Body of pancreas (tissue), 4 donors: ENCODE measurements at places on chromosomes 6 and 20. TPM values are rescaled to one million over a fixed set of nuclear protein-coding genes. Genes with fewer than 3 reads are reported as not detected.

The SLC2A10 gene
- 95.3 TPM for total RNA-seq

The FHL5 gene
- 4.9 TPM for total RNA-seq

- DNase-seq = no peak
Observed at GRCh38 chr6:57182017-57182432, 9.9 kb downstream of the BAG2 start.

The NKAIN4 gene
- not detected for total RNA-seq

DNA sequence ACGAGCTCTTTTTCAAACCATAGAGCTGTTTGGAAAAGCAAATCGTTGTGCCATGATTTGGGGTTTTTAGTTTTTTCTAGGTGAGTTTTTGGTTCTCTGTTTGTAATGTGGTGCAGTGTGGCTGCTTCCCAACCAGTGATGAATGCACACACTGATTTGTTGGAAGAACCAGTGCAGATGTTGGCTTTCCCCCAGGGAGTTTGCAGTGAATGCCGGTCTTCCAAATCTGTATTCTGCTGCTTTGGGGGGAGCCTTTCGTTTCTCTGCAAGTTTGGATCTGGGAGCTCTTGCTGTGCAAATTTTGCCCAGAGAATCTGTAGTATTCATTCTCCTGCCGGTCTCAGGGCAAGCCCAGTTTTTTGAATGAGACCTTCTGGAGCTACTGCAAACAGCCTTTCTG, 14.5 kb downstream of the HECA start:
- DNase-seq = no peak

DNA sequence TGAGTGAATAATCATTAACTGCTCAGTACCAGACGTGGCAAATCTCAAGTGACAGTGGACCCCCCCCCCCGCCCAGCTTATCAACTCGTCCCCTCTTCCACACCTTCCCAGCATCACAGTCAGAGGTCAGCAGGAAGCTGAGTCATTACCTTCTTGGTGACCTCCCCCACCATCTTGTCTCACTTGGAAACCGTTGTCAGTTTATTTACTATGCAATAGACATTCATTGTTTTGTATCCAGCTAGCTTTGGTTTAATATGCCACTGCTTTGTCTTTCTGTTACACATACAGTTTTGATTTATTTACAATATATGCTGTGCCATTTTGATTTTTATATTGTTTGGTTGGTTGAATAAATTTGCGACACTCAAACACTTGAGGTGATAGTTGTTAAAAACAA, 158.1 kb downstream of the QKI start:
- DNase-seq = no peak

GRCh38 chr6:79435746-79436145, 101.5 kb downstream of the LCA5 start:
- no peak for DNase-seq
